Activated CD8-positive, alpha-beta T cell treated with anti-CD3 and anti-CD28 coated beads, Interleukin-2, amount 10 ng/mL, durations not matched to agents 7 days and 5 days (primary cell): ENCODE measurements at places on chromosomes 11 and 22.
A peak's percentile ranks its signal among the peaks of the same experiment; 100 is the strongest.

GRCh38 chr11:11387622-11388305, 34.7 kb upstream of the CSNK2A3 start:
- DNase-seq = no peak

DNA sequence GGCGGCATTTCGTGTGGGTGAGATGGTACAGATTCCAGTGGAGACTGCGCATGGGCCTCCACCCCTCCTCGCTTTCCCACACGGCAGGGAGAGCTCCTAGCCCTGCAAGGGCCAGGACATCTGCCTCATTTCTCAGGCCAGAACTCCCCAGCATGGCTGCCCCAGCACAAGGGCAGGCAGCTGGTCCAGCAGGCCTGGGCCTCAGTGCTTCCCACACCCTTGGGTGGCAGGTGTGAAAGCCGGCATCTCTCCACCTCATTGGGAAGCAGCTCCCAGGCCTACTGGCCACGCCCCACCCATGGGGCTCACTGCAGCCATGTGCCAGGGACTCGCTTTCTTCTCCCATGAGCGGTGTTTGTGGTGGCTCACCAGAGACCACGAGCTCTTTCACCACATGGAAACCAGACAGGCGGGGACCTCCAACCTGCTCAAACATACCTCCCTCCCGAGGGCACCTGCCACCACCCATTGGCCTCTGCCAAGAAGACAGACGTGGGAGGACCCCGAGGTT, 79.1 kb downstream of the NAT10 start:
- no peak for DNase-seq

DNA sequence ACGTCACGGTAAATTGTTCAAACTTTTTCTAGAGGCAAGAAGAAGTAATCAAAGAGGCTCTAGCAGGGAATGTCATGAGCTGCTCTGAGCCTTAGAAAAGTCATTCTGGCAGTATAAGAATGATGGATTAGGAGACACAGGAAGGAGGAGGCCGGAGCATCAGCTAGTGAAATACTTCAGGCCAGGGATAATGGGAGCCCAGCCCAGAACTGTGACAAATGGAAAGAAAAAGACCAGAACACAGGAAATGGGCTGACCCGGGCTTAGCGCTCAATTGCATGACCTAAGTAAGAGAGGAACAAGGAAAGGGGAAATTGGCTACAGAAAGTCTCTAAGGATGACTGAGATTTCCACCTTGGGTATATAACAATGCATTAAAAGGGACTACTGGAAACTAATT, 108.6 kb downstream of the LARGE1 start:
- no peak for DNase-seq

- DNase-seq = peak; percentile 56
These were observed 25.8 kb downstream of the DDIAS start for GRCh38 chr11:82927264-82927880.

GRCh38 chr11:76820184-76820566, 37.0 kb downstream of the TSKU start:
- DNase-seq = no peak

DNA sequence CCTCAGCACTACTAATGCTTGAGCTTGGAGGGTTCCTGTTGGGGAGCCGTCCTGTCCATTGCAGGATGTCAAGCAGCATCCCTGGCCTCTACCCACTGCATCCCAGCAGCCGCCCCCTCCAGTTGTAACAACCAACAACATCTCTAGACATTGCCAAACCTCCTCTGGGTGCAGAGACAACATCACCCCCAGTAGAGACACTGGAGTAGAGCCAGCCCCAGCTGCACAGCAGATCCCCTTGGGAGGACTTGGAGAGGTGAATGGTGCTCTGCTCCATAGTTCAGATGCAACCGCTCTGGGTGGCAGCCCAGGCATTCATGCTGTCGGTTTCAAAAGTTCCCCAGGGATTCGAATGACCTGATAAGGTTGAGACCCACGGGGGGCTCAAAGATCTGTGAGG, 259.0 kb downstream of the MN1 start:
- DNase-seq = no peak

DNA sequence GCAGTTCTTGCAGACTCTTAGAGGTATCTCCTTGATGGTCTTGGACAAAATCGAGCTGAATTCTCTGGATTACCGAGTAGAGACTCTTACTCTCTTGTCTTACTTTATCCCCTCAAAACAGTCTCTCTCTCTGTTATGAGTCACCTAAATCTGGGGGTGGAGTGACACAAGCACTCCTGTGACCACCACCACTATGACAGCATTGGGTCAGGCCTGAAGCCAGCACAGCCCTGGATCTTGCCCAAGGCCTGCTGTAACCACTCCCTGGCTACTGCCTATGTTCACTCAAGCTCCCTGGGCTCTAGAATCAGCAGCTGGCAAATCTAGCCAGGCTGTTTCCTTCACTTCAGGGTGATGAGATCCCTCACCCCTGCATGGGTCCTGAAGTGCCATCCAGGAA, 662.5 kb downstream of the LUZP2 start:
- no peak for DNase-seq

- DNase-seq = no peak
These were observed 11.4 kb downstream of the FAM181B start for GRCh38 chr11:82722231-82722630.

DNA sequence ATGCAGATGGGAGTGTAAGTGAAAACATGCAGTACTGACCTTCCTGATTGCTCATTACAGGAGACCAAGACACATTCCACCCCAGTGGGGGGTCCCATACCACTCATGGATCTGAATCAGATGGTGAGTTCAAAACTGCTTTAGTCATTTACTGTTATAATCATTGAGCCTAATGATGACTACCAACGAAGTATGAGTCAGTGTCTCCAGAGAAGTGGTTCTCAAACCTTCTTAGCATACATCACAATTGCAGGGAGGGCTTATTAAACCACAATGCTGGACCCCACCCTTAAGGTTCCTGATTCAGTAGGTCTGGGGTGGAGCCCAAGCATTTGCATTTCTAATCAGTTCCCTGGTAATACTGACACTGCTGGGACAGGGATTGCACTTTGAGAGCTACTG, 75.8 kb downstream of the CD44 start:
- DNase-seq = no peak

- DNase-seq = peak; percentile 84
These were observed 47.0 kb upstream of the SUSD2 start for GRCh38 chr22:24134090-24134846.

DNA sequence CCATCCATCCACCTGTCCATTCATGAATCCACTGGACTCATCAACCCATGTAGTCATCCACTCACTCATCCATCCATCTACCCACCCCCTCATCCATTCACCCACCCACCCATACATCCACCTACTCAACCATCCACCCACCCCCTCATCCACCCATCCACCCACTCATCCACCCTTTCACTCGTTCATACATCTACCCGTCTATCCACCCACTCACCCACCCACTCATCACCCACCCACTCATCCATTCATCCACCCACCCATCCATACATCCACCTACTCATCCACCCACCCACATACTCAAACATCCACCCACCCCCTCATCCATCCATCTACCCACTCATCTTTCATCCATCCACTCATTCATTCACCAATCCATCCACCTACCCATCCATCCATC, 37.7 kb downstream of the RTL6 start:
- no peak for DNase-seq

GRCh38 chr11:73957654-73958361, 7.0 kb downstream of the DNAJB13 start:
- DNase-seq = no peak

DNA sequence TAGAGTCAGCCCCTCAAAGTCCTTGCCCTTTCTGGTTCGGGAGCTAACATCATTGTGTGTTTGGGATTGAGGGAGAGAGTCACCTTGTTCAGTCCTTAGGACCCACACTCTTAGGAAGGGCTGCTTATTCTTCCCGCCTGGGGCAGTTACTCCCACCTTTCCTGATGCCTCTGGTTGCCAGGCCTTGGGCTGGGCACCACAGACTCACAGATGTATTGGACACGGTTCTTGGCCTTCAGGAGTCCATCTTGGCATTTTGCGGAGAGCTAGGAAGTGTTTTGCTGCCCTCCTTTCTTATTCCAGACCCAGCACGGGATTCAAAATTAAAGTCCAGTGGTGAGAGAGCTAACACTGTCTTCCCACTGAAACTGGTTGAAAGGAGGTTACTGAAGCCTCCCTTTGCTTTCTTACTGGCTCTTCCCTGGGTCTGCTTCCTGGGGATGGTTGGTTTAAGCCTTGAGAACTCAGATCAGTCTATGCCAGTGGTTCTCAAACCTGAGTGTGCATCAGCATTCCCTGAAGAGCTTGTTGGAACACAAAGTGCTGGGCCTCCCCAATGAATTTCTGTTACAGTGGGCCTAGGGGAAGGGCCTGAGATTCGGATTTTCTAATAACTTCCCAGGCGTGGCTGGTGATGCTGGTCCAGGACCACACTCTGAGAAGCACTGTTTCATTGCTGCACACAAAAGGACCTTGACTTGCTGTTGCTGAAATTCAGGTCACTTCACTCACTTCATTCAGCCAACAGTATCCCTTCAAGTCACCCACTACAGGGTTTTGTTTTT, 1.4 kb downstream of the OSBP2 start:
- no peak for DNase-seq

DNA sequence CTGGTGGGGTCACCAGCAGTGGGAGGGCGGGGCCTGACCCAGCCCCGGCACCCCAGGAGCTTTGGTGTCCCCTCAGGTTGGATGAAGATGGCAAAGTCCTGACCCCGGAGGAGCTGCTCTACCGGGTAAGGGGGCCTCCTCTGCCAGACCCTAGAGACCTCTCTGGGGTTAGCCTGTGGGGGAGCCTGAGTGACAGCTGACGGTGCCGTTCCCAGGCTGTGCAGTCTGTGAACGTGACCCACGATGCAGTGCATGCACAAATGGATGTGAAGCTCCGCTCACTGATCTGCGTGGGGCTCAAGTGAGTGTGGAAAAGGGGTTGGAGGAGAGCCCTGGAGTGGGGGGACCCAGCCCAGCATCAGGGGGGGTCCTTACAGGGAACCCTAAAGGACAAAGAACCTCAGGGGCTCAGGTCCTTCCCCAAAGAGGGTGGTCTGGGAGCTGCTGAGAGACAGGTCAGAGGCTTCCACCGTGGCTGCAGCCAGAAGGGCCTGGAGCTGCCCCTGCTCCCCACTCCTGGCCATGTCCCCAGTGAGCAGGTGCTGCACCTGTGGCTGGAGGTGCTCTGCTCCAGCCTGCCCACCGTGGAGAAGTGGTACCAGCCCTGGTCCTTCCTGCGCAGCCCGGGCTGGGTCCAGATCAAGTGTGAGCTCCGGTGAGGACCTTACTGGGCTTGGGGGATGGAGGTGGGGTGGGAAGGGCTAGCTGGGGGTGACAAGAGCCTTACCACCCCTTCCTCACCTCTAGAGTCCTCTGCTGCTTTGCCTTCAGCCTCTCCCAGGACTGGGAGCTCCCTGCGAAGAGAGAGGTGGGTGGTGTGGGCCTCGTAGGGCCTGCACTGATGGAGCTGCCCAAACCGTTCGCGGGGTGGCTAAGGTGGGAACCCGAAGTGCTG, 38.6 kb downstream of the SGSM3 start:
- no peak for DNase-seq

DNA sequence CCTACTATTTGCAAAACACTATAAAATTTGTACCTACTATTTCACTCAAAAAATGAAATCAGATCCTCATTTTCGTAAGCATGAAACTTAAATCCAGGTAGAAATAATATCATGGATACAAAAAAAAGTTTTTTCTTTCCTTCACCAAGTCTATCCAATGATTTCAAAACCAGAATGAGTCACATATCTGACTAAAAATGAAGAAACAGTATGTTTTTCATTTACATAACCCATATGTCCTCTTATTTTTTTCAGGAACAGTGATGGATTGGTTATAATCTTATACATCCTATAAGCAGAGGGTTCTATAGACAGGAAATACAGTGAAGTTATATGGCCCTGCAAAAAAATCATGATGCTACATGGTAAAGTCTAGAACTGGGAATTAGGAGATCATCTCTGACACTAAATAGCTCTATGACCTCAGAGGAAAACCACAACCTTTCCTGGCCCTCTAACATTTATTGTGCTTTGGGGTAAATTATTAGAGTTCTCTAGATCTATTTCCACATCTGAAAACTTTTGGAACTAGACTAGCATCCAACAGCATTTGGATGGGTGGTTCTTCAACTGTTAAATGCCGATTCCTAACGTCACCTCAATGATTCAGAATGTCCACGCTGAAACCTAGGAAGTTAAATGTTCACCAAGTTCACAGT, 10.9 kb downstream of the MTMR2 start:
- no peak for DNase-seq

DNA sequence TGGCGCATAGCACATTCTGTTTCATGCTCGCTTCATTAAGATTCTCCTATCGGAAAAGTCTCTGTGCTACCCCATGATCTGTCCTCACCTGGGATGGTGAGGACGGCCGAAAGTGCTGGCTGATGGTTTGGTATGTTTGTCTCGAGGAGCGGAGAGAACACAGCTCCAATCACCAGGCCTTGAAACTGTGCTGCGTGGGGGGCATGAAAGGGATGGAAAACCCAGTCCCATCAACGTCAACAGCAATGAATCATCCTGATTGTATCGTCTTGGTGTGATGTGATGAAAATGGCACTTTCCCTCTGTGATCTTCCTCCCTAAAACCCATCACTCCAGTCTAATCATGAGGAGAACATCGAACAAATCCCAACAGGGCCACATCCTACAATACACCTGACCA, 8.4 kb downstream of the FXYD6 start:
- no peak for DNase-seq

- no peak for DNase-seq
These were observed 22.9 kb upstream of the CHRM4 start for GRCh38 chr11:46414466-46414796.

- DNase-seq = no peak
These were observed 265.8 kb upstream of the POU2AF2 start for GRCh38 chr11:110979696-110980095.

DNA sequence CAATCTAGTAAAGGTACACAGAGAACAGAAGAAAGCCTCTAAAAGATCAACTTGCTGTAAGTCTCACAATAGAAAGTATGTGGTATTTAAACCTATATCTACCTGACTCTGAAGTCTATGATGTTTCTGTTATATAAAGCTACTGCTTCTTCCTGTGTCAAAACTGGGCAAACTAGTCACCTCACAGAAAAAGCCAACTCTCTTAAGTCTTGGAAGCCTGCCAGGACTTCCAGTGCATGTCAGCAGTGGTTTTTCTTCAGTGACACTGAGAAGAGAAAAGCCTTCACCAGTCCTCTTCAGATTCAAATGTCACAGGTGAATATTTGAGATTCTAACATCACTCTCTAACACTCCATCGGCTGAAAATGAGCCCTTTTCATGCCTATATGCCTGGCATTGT, 808.0 kb downstream of the DLG2 start:
- DNase-seq = no peak

DNA sequence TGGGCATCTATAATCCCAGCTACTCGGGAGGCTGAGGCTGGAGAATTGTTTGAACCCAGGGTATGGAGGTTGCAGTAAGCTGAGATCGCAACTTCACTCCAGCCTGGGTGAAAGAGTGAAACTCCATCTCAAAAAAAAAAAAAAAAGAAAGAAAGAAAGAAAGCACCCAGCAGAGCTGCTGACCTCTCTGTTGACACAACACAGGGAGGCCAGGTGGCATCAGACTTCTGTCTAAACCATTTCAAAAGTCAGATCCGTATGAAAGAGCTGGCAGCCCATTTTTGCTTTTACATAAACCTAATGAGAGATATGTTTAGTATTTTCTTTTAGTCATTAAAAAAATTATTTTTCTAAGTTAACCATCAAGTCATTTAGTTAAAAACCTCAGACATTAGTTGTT, 64.4 kb upstream of the RRM1 start:
- no peak for DNase-seq
